Left renal cortex interstitium (tissue), 4 donors: ENCODE measurements at places on chromosomes 6 and 20.

DNA sequence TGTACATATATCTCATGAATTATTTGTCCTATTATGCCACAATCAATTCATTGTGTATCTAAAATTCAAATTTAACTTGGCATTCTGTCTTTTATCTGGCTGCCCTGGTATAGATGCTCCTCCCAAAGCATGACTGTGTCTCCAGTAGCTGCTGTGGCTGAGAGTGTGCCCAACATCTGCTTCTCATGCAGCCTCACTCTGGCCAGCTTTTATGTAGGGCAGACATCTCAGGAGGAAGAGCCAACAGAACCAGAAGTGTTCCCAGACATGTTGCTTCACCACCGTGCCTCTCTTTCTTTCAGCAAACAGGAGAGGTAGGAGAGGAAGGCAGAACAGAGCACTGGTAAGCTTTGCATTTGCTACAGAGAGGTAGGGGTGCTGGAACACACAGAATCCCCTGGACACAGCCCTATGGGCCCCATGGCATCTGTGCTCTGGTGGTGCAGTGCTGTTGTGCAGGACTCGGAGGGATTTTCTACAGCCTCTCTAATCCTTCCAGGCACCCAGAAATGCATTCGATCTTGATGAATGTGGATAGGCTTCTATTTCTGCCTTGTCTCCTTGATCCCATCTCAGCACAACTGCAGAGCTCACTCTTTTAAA is 637.1 kb downstream of the UTRN start:
- DNase-seq = no peak

DNA sequence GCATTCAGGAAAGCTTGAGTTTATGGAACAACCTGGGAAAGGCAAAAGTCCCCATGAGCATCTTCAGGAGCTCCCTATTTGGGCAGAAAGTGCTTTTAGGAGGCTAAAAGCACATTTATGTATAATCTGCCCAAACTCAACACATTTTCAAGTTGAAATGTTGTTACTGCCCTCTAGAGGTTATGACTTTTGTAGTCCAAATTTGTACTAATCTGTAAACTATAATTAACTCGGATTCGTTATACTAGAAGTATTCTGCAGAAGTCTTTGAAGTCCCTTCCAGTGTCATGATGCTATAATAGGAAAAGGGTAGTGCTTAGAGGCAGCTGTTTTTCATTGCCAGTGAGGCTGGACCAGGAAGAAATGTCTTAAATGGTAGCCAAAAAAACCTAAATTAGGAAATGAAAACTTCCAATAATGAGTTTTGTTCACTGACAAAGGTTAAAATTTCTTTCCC is 44.8 kb upstream of the EMILIN3 start:
- no peak for DNase-seq

DNA sequence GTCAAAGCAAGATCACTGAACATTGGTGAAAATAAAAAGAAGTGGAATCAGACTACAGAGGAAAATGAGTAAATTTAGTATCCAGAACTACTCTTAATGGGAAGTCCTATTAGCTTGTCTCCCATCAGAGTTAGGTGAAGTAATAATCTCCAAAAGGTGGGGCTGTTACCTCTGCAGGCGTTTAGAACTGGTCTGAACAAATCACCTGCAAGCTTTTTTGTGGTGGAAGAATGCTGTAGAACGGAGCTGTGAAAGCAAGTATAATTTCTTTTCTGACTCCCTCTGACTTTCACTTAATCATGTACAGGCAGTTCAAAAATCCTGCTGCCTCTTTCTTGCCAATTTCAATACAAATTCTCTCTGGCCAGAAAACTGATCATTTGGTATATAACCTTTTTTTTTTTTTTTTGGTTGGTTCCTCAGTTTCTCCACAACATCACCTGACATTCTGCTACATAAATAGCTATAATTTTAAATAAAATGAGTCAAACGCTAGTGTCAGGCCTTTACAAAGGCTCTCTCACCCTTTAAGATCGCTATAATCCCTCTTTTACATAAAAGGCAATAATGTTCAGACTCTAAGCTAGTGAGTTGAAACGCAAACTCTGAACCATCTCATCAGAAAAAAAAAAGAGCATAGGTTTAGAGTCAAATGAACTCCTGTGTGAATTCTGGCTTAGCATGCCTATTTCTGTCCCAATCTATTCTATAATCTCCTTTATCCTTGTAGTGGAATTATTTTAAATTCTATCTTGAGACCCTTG is 38.8 kb downstream of the CITED2 start:
- no peak for DNase-seq

GRCh38 chr20:2417213-2417541 is 36.5 kb downstream of the TGM6 start:
- no peak for DNase-seq

- no peak for DNase-seq
Observed at GRCh38 chr20:4167261-4168021, 152.1 kb upstream of the RNF24 start.

DNA sequence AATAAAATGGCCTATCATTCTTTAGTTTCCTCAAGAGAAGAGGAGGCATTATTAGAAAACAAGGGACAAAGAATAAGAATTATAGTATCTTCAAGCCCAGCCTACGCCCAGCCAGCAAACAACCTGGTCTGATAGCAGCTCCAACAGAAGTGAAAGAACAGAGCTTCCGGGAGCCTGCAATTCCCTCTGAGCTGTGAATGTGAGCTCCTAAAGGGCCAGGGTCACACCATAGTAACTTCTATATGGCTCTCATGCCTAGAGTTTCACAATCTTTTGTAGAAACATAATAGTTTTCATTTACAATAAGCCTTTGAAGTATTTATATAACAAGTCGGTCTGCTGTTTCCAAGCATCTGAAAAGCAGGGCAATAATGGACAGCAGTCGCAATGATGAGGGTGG is 116.5 kb downstream of the SMLR1 start:
- no peak for DNase-seq

- no peak for DNase-seq
Observed at GRCh38 chr6:15062516-15063252, 183.2 kb upstream of the JARID2 start.

DNA sequence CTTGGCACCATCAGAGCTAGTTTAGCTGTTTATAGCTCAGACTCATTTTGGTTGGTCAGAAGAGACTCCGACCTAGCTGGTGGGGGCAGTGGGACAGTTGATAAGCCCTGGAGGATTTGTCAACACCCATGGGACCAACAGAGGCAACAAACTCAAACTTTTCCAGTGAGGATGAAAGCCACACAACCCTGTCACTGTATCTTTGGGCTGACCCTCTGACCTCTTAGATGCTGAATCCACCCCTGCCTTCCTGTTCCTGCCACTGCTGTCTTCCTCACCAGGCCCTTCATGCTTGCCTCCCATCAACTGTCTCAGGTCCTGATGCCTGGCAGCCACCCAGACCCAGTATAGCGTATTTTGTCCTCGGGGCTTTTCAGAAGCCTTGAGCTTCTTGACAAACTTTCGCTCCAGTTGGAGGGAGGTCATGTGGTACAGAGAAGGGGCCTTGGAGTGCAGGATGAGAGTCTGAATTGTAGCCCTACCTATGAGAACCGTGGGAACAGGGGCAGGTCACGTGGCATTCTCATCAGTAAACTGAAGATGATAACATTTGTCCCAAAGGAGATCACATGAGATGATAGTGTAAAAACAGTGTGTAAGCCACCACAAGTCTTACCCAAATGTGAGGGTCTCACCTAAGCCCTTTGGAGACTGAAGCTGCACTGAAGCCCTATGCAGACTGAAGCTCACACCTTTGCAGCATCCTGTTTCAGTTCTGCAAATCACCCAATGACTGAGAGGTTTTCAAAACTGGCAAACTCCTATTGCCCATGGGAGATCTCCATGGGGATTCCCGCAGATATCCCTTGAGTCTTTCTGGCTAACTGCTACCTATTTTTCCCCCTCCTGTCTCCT is 72.0 kb upstream of the F13A1 start:
- DNase-seq = no peak
